ENCODE measurements at places on chromosomes 4 and X.
A peak's percentile ranks its signal among the peaks of the same experiment; 100 is the strongest.

GRCh38 chr4:153432965-153433753 lies 33.0 kb upstream of the TMEM131L start:
- H3K4me1 ChIP-seq = peaks cover 25% of the 10 kb centered on the region
- H3K36me3 ChIP-seq = no peaks in the 10 kb centered on the region
- DNase-seq = peak; percentile 46
- H3K27ac ChIP-seq = no peak overlapping the region
- no peak overlapping the region for H3K4me3 ChIP-seq

- no peak overlapping the region for H3K4me3 ChIP-seq
- no peak overlapping the region for H3K27ac ChIP-seq
- H3K4me1 ChIP-seq = peaks cover 7% of the 10 kb centered on the region
- peaks cover 22% of the 10 kb centered on the region for H3K36me3 ChIP-seq
- peaks cover 1% of the 10 kb centered on the region for H3K27me3 ChIP-seq
These were observed 25.6 kb upstream of the MSANTD1 start for GRCh38 chr4:3223346-3223745.

- no peaks in the 10 kb centered on the region for H3K4me1 ChIP-seq
- H3K36me3 ChIP-seq = no peaks in the 10 kb centered on the region
- no peak overlapping the region for H3K27ac ChIP-seq
- no peak for DNase-seq
These were observed 43.2 kb downstream of the PCDH7 start for GRCh38 chr4:30763321-30763727.

GRCh38 chrX:80223982-80224579 lies 196.2 kb upstream of the TENT5D start:
- H3K27ac ChIP-seq = no peak overlapping the region
- no peak for DNase-seq
- no peaks in the 10 kb centered on the region for H3K27me3 ChIP-seq
- H3K36me3 ChIP-seq = no peaks in the 10 kb centered on the region

GRCh38 chr4:114311787-114312186 lies 286.8 kb upstream of the UGT8 start:
- H3K36me3 ChIP-seq = no peaks in the 10 kb centered on the region
- no peak for DNase-seq
- no peak overlapping the region for H3K4me3 ChIP-seq
- H3K4me1 ChIP-seq = no peaks in the 10 kb centered on the region
- H3K27me3 ChIP-seq = no peaks in the 10 kb centered on the region

DNA sequence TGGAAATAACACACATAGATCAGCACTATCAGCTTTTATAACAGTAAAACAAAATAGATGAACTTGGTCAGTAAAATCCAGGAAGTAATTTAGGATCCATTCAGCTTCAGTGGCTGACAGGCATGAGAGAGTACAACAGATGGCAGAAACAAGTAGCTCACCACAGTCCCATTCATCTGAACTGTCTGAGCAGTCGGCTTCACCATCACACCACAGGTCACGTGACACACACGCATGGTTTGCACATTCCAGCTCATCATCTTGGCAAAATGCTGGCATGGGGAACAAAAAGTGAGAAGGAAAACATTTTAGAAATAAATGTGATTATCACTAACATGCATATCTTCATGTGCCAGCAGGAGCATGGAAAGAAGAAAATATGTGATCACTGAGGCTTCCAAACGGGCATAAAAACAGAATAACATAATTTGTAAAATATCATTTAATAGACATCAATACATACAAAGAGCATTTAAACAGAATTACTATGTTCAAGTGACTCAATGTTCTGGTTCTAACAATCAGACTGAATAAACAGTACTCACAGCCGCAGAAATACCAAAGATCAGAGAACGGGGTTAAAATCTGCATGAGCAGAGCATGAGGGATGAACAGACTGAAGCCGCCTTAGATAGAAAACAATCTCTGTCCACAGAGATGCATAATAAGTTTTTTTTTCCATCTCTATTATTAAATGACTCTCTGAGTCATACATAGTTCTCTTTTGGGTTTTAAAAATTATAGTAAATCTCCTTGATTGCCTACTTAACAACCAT lies 158.1 kb downstream of the ATP10D start:
- DNase-seq = peak; percentile 2
- no peaks in the 10 kb centered on the region for H3K27me3 ChIP-seq
- peaks cover 6% of the 10 kb centered on the region for H3K36me3 ChIP-seq
- H3K4me3 ChIP-seq = no peak overlapping the region
- peaks cover 45% of the 10 kb centered on the region for H3K4me1 ChIP-seq

- H3K27me3 ChIP-seq = no peaks in the 10 kb centered on the region
- H3K27ac ChIP-seq = peak overlapping the region; percentile 95
- peaks cover 75% of the 10 kb centered on the region for H3K4me1 ChIP-seq
- peaks cover 4% of the 10 kb centered on the region for H3K36me3 ChIP-seq
- DNase-seq = no peak
These were observed 141.3 kb downstream of the PALLD start for GRCh38 chr4:168637872-168638756.

- DNase-seq = peak; percentile 72
- H3K36me3 ChIP-seq = no peaks in the 10 kb centered on the region
- H3K27me3 ChIP-seq = no peaks in the 10 kb centered on the region
- H3K27ac ChIP-seq = no peak overlapping the region
- H3K4me3 ChIP-seq = no peak overlapping the region
- no peaks in the 10 kb centered on the region for H3K4me1 ChIP-seq
These were observed 1578.3 kb upstream of the TENM3 start for GRCh38 chr4:180664766-180665368.

- no peaks in the 10 kb centered on the region for H3K36me3 ChIP-seq
- DNase-seq = no peak
- H3K4me3 ChIP-seq = no peak overlapping the region
These were observed 24.2 kb upstream of the ARHGEF9 start for GRCh38 chrX:63809173-63809572.

DNA sequence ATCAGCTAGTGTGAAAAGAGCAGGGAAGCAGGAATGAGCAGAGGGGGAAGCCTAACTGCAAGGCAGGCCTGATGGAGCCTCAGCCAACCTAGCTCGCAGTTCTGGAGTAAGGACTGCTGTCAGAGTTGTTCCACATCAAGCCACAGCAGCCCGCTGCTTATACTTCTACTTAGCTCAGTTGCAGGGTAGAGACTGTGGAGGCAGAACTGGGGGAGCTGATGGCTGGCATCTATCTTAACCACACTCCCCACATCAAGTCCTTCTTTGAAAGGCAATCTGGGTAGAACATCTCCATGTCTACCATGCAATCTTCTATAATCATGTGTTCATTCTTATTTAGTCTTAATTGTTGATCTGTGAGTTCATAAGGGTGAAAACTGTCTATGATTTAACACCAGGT lies 46.1 kb downstream of the DDX60 start:
- H3K27me3 ChIP-seq = no peaks in the 10 kb centered on the region
- H3K36me3 ChIP-seq = peaks cover 10% of the 10 kb centered on the region
- H3K4me1 ChIP-seq = no peaks in the 10 kb centered on the region
- no peak overlapping the region for H3K27ac ChIP-seq
- DNase-seq = no peak
- no peak overlapping the region for H3K4me3 ChIP-seq

- no peaks in the 10 kb centered on the region for H3K36me3 ChIP-seq
- peaks cover 1% of the 10 kb centered on the region for H3K27me3 ChIP-seq
- H3K4me1 ChIP-seq = peaks cover 65% of the 10 kb centered on the region
- peak; percentile 34 for DNase-seq
These were observed 189.2 kb downstream of the PPP3CA start for GRCh38 chr4:101158134-101158482.

GRCh38 chr4:2226261-2226660 lies 15.7 kb downstream of the HAUS3 start:
- H3K27ac ChIP-seq = no peak overlapping the region
- DNase-seq = no peak
- no peak overlapping the region for H3K4me3 ChIP-seq
- H3K27me3 ChIP-seq = no peaks in the 10 kb centered on the region
- no peaks in the 10 kb centered on the region for H3K36me3 ChIP-seq

DNA sequence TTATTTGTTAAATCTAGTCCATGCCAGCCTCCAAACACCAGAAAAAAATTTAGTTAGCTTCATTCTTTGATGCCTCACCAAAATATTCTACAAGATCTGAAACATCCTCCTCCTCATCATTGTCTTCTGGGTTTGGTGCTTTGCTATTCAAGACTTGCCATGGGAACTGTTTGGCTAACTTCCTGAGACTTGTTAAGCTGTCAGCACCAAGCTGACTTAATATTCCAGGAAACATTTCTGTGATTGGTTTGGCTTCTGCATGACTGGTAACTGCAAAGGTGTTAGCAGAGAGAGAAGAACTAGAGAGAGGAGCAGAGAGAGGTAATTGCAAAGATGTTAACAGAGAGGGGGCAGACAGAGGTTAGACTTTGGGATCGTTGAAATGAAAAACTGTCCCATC lies 101.3 kb downstream of the PALLD start:
- no peaks in the 10 kb centered on the region for H3K36me3 ChIP-seq
- no peak overlapping the region for H3K27ac ChIP-seq
- H3K4me3 ChIP-seq = no peak overlapping the region
- DNase-seq = peak; percentile 39

DNA sequence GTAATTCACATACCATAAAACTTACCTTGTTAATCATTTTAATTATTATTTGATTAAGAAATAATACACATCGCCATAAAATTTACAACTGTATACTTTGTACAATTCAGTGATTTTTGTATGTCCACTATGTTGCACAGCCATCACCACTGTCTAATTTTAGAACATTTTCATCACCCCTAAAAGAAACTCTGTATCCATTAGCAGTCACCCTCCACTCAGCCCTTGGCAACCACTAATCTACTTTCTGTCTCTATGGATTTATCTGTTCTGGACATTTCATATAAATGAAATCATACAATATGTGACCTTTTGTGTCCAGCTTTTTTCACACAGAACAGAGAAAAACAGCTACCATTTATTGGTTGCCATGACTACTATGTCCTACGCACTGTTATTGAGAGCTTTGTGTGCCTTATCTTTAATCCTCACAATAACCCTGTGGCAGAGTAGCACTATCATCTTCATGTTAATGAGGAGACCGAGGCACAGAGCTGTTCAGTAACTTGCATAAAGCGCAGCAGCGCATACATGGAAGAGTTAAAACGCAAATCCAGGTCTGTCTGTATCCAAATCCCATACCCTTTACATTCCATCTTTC lies 64.6 kb upstream of the PAGE1 start:
- H3K4me3 ChIP-seq = no peak overlapping the region
- no peaks in the 10 kb centered on the region for H3K4me1 ChIP-seq
- H3K27ac ChIP-seq = no peak overlapping the region
- peaks cover 7% of the 10 kb centered on the region for H3K27me3 ChIP-seq
- H3K36me3 ChIP-seq = no peaks in the 10 kb centered on the region

DNA sequence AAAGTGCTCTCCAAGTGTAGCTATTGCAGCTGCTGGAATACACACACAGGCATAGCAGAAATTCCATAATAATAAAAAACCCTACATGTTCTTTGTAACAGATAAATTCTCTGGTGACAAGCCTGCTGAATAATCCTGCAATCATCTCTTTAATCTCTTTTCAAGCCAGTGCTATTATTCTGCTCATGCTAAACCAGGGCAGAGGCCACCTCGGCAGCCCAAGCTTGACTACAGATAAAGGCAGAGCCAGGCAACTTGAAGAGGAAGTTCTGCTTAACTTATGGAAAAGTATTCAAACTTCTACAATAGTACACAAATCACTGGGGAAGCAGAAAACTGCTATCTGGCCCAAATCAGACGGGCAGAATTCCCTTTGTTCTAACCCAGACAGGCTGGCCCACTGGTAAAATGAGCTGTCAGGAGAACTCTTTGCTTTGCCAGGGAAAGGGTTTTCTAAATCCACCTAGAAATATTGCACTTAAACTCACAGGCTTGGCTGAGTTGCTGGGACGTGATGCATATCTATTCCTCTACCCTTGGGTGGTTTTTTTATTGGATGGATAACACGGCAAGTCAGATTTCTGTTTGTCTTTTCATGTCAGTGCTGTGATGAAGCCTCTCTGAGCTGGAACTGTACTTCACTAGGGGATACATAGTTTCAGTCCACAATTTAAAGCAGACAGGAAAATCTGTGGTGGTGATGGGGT lies 70.5 kb downstream of the GATB start:
- peak; percentile 78 for DNase-seq
- peaks cover 6% of the 10 kb centered on the region for H3K36me3 ChIP-seq
- no peaks in the 10 kb centered on the region for H3K27me3 ChIP-seq
- H3K4me1 ChIP-seq = peaks cover 68% of the 10 kb centered on the region

Data from HFFc6 (cell line).